ENCODE measurements at places on chromosomes 2 and 18. TPM values are rescaled to one million over a fixed set of nuclear protein-coding genes. Genes with fewer than 3 reads are reported as not detected.

Gene PLGLB1
- total RNA-seq: 0.26 TPM

Gene OR6B2
- total RNA-seq: not detected

Gene CTAGE1
- total RNA-seq: under 0.01 TPM

Gene FZD7
- 1.8 TPM for total RNA-seq

Gene ADI1
- 21.9 TPM for total RNA-seq

Gene LRRC30
- total RNA-seq: not detected

Gene HOXD13
- total RNA-seq: not detected

Gene SERPINB4
- total RNA-seq: 15.7 TPM

Gene CAPN14
- 35.1 TPM for total RNA-seq

Gene ONECUT2
- total RNA-seq: under 0.01 TPM

Gene DYNAP
- total RNA-seq: not detected

Gene MFSD2B
- under 0.01 TPM for total RNA-seq

Gene ALPP
- not detected for total RNA-seq

DNA sequence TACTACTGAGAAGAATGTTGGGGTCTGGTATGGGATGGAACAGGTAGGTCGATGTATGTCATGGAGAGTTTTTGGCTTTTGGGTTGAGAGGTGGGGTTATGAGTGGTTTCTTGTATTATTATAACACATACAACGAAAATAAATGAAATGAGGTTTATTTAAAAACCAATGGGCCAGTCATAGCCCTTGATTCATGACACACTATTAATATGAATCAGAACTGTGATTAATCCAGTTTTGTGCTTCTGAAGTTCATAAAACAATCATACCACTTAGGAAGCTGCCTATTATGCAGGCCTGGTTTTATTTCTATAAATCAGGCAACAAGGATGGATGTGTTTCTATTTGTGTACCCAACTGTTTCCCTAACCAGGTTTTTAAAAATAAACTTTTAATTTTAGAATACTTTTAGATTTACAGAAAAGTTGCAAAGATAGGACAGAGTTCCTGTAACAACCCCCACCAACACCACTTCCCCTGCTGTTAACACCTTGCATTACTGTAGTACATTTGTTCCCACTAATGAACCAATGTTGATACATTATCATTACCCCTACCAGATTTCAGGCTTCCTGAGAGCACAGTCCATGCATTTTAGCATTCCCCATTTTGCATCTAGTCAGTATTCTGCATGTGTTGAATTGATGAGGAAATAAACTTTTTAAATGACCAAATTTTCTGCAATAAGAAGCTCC is 37.5 kb upstream of the NCOA1 start:
- DNase-seq: peak; percentile 58

DNA sequence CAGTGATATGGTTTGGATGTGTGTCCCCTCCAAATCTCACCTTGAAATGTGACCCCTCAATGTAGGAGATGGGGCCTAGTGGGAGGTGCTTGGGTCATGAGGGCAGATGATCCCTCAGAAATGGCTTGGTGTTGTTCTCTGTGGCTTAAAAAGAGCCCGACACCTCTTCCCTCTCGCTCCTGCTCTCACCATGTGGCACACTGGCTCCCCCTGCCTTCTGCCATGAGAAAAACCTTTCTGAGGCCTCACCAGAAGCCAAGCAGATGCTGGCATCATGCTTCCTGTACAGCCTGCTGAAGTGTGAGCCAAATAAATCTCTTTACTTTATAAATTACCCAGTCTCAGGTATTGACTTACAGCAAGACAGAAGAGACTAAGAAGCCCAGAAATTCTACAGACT is 357.1 kb downstream of the NRXN1 start:
- DNase-seq: no peak

- peak; percentile 23 for DNase-seq
Observed at GRCh38 chr2:53600815-53601214, 166.8 kb upstream of the CHAC2 start.

GRCh38 chr2:108571286-108571685 is 37.0 kb downstream of the LIMS1 start:
- peak; percentile 29 for DNase-seq

- DNase-seq: no peak
Observed at GRCh38 chr2:225581906-225582305, 182.4 kb downstream of the NYAP2 start.

- DNase-seq: no peak
Observed at GRCh38 chr2:8477552-8478470, 204.0 kb upstream of the ID2 start.

- no peak for DNase-seq
Observed at GRCh38 chr2:131009713-131010475, 83.4 kb downstream of the FAM168B start.

DNA sequence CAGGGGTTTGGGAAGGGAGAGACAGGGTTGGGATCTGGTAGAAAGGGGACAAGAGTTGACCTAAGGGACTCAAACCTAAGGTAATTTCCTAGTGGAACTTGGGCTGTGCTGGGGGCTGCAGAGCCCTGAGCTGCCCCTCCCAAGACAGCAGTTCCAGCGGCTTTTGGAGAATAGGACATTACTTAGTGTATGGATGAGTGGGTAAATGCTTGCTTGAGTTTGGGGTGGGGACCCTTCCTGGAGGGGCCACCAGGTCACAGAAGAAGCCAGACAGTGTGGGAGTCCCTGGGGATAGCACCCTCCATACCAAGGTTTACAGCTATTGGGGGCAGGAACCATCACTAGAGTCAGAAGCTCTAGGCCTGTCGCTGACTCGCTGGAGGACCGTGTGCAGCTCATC is 111.5 kb downstream of the CAPN13 start:
- DNase-seq: no peak

DNA sequence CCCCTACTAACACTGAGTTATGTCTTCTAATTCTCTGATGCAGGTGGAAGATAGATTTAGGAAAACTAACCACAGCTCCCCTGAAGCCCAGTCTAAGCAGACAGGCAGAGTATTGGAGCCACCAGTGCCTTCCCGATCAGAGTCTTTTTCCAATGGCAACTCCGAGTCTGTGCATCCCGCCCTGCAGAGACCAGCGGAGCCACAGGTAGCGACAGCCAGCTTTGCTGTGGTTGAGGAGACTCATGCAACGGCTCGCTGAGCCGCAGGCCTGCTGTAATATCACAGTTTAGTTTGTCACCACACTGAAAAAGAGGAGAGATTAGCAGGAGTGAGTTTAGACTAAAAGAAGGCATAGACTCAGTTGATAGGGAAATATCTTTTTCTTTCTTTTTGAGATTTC is 131.0 kb upstream of the IL1R2 start:
- DNase-seq: no peak

GRCh38 chr2:25895610-25896009 is 17.3 kb upstream of the ASXL2 start:
- DNase-seq: no peak

DNA sequence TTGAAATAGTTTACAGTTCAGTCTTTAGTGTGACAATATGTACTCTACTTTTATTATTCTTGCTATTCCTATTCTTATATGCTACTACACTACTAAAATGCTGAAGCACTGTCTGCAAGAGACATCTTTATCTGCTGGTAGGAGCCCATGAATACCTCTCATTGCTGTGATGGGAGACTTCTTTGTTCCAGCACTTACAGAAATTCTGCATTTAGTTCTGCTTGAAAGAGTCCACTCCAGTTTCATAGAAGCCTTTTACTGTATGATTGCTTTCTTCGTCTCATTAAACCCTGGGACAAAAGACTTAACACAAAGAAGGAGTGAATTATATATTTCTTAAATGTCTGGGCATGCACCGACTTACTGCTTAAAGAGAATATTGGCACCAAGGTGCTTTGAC is 272.7 kb downstream of the CD226 start:
- DNase-seq: no peak

DNA sequence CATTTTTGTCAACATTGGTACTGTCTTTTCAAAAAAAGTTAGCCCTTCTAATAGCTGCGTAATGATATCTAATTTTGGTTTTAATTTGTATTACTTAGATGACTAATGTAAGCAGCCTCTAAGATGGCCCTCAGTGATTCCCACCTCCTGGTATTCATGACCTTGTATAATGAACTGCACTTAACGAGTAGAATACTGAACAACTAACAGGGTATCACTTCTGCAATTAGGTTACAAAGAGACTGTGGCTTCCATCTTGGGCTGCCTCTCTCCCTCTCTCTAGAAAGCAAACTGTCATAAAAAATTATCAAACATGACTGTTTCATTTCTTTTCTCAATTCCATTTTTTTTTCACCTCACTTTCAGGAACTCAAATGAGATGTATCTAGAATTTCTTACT is 120.9 kb downstream of the RNF152 start:
- DNase-seq: no peak

GRCh38 chr2:74179063-74179865 is 585 bp upstream of the MOB1A start:
- DNase-seq: no peak

Measured in bronchial epithelial cell (primary cell).